ENCODE measurements at places on chromosomes 11 and 22.

DNA sequence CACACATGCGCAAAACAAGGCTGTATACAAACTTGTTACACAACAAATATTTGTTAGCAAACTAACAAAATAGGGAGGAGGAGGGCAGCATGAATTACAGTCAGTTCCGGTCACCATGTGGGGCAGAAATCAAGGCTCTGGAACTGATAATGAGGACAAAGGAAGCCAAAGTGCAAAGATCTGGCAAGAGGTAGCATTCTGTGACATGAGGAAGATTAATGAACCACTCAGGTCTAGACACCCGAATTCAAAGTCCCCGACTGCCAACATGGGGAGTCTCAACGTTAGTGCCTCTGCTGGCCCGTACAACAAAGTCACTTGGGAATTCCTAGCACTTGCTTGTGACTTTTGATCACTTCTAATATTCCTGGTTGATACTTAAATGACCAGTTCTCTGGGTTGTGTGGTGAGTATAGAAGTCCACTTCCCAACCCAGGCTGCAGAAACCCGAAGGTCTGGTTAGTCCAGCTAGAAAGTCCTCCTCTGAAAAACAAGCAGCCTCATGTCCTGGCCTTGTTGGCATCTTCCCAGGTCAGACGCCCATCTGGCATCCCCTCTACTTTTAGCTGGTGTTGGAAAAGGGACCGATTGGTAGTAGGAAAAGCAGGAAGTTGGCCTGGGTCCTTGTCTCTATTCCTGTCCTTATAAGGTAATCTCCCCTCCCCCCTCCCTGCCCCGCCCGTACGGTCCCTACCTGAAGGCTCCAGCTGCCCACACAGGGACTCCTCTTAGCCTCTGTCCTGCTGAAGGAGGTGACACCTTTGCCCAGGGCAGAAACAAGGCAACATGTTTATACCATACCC lies 1.6 kb downstream of the SUN2 start:
- no peak for DNase-seq

DNA sequence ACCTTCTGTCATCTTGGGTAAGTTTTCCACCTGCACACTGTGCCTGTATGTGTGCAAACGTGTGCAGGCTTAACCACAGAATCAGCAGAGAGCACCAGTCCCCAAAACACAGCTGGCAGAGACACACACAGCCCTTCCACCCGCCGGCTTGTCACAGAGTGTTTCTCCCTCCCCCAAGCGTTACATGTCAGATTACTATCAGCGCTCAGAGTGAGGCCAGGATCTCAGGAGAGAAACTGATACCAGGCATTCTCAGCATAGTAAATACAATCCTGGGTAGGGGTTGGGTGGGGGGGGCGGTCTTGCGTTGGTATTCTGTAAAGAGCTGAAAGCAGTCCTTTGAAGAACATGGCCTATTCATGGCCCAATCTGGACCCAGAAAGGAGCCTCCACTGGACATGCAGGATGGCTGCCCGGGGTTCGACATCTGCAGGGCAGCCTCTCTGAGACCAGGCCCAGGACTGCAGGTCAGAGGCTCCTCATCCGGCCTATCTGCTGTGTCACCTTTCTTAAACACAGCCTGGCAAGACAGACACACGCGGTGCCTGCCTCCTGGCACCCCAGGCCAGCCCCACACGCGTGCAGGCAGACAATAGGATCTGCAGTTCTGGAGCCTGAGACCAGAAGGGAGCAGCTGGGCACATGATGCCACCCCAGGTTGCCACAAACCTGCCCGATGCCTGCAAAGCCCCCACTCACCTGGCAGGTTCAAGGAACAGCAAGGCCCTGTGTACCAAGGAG lies 1.7 kb downstream of the OSBPL5 start:
- DNase-seq, result no peak

- no peak for DNase-seq
Observed at GRCh38 chr11:13448876-13449275, 14.1 kb downstream of the BTBD10 start.

GRCh38 chr11:33713151-33713855 lies 12.7 kb upstream of the C11orf91 start:
- DNase-seq, result no peak

GRCh38 chr11:124814739-124815138 lies 14.5 kb upstream of the MSANTD2 start:
- DNase-seq, result no peak

- DNase-seq, result no peak
Observed at GRCh38 chr22:50257041-50257440, 4.4 kb downstream of the MAPK12 start.

GRCh38 chr22:22098457-22099193 lies 116.0 kb upstream of the TOP3B start:
- DNase-seq, result no peak

DNA sequence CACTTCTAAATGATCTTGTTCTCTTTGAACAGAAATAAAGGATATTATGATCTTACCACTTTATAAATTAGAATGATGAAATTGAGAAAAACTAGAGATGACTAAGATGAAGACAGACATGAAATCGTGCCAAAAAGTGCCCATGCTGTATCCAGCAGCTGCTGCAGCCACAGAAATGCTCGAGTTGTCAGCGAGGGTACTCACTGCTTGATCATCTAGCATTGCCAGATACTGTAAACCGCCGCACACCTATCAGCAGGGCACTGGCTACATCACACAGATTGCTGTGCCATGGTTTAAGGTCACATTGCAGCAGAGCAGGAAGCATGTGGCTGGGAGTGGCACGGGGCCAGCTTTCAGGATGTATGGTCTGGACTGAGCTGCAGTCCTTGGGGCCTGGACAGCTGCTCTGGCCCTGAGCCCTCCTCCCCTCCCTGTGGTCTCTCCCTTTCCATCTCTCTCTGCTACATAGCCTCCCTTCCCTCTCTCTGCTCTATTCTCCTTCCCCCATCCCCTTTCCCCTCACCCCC lies 51.0 kb upstream of the SEPTIN5 start:
- DNase-seq, result no peak

GRCh38 chr11:45997599-45997998 lies 75.1 kb downstream of the LARGE2 start:
- no peak for DNase-seq

GRCh38 chr11:34633640-34633989 lies 12.7 kb downstream of the EHF start:
- DNase-seq, result no peak

Measured in activated CD4-positive, CD25-positive, alpha-beta regulatory T cell treated with anti-CD3 and anti-CD28 coated beads, Interleukin-2, amount 50 U/mL, for 16 hours (primary cell).